ENCODE measurements at places on chromosomes 11 and 22. TPM values are rescaled to one million over a fixed set of nuclear protein-coding genes. Genes with fewer than 3 reads are reported as not detected.

- DNase-seq: no peak
- H3K4me1 ChIP-seq: no peaks in the 10 kb centered on the region
- H3K4me3 ChIP-seq: no peak overlapping the region
- no peak overlapping the region for H3K27ac ChIP-seq
Observed at GRCh38 chr11:21897752-21898151, 295.1 kb upstream of the ANO5 start.

DNA sequence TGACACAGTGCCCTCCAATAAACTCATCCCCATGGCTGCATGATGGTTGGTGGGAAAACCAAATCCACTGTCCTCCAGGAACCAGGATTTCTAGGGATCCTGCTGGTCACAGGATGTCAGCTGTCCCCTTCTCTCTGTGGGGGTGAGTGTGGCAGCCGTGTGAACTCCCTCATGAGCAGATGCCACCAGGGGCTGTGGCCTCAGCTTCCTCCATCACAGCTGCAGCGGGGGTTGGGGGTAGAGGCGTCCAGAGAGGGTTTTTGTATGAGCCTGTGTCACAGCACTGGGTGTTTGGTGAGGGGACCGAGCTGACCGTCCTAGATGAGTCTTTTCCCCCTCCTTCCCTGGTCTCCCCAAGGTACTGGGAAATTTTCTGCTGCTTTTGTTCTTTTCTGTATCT lies 26.4 kb downstream of the IGLL5 start:
- no peak for DNase-seq
- no peak overlapping the region for H3K4me3 ChIP-seq
- H3K27ac ChIP-seq: no peak overlapping the region
- H3K4me1 ChIP-seq: no peaks in the 10 kb centered on the region

The ANO5 gene
- total RNA-seq: not detected

- DNase-seq: no peak
- no peak overlapping the region for H3K4me3 ChIP-seq
- no peaks in the 10 kb centered on the region for H3K36me3 ChIP-seq
- no peaks in the 10 kb centered on the region for H3K27me3 ChIP-seq
- H3K27ac ChIP-seq: no peak overlapping the region
Observed at GRCh38 chr11:104650234-104650633, 248.0 kb downstream of the CASP12 start.

The CHRNA10 gene
- total RNA-seq: 0.71 TPM

DNA sequence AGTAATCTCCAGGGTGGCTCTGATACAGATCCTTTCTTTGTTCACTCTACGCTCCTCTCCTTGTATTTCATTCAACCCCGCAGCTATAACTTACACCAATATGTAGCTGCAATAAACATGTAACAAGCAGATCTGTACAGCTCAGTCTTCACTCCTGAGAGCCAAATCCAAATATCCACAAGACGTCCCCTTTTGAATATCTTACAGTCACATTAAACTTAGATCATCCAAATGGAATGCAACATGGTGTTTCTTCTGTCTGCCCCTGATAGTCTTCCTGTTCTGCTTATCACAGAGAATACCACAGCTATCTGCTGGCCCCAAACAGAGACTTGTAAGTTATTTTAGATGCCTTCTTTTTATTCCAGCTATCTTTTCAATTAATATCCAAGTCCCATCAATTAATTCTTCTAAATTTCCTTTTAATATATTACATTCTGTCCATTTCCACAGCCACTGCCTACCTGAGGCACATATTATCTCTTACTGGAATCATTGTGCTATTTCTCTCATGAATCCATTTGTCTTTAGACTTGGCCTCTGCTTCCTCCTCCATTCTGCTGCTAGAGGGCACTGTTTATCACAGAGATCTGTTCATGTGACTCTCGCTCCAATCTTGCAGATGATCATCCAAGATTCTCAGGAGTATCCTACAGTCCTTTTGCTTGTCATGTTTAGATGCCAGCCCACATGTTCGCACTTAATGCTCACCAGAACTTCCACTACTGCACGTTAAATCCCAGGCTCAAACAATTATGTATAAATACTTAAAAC lies 908.6 kb downstream of the NTM start:
- no peaks in the 10 kb centered on the region for H3K36me3 ChIP-seq
- no peak overlapping the region for H3K27ac ChIP-seq
- peak; percentile 1 for DNase-seq
- H3K4me3 ChIP-seq: no peak overlapping the region
- no peaks in the 10 kb centered on the region for H3K27me3 ChIP-seq

GRCh38 chr11:59291228-59291627 lies 67.5 kb upstream of the OR5AN1 start:
- no peaks in the 10 kb centered on the region for H3K27me3 ChIP-seq
- H3K27ac ChIP-seq: no peak overlapping the region
- no peaks in the 10 kb centered on the region for H3K36me3 ChIP-seq
- H3K4me3 ChIP-seq: no peak overlapping the region
- no peak for DNase-seq

DNA sequence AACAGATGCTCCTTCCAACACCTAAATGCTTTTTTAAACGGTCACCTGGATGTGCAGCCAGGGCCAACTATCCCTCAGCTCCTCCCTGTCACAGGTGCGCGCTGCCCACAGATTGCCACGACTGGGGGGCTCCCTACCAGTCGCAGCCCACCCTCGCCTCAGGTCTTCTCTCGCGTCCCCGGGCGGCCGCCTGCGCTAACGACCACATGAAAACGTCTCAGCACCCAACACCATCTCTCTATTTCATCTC lies 469 bp downstream of the ZBED5 start:
- H3K36me3 ChIP-seq: peaks cover 52% of the 10 kb centered on the region
- peak overlapping the region; percentile 80 for H3K27ac ChIP-seq

Data from SJSA1 (cell line).